CD8-positive, alpha-beta memory T cell (primary cell): ENCODE measurements at places on chromosomes 5 and 9.

DNA sequence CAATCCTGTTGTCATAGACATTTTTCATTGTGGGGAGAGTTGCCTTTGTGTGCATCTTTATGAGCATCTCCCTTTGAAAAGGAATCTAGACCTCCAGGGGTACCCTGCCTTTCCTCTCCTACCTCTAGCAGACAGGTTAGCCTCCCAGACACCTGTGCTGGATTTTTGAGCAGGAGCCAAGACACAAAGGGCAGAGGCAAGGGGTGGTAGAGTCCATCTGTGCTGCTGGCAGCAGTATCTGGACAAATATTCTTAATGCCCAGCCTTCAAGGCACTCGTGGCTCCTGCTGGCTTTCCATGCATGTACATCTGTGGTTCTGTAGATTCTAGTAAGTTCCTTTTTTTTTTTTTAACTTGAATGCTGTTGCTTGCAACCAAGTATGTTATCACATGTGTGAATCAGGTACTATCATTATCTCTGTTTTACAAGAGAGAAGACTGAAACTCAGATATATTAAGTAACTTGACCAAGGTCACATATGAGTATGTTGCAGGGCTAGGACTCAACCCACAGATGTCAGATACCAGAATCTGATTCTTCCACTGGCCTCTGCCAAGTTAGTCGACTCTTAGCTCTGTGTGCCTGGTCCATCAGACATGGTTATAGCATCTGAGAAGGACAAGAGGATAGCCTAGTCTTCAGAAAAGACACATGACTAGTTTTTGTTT is 32.9 kb upstream of the GPR151 start:
- DNase-seq, result no peak

DNA sequence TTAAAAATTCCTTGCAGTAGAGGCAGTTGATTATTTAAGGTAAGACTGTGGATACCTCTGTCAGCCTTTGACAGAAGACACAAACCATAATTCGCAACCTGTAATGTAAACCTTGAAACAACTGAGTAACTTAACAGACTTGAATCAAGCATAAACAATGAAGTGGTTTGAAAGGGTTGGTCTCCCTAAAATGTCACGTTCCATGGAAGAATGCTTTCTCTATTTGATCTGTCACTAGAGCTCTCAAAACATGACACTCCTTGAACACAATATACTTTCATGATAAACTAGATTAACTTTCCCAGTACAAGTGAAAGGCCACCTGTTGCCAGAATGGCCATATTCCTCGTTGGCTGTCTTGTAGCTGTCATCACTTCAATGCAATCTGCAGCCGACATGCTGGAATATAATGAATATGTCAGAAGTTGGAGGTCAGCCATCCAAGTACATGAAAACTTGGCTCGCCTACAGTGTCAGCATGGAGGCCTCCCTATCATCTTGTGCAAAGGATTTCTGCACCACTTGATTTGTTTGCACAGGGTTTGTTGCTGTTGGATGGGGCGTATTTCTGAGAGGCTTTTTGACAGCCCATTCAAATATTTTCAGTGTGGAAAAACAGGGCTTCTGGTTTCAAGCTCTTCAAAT is 228.0 kb downstream of the TLE4 start:
- no peak for DNase-seq

- DNase-seq, result no peak
Measured at GRCh38 chr5:120767178-120767820, 303.2 kb downstream of the PRR16 start.

DNA sequence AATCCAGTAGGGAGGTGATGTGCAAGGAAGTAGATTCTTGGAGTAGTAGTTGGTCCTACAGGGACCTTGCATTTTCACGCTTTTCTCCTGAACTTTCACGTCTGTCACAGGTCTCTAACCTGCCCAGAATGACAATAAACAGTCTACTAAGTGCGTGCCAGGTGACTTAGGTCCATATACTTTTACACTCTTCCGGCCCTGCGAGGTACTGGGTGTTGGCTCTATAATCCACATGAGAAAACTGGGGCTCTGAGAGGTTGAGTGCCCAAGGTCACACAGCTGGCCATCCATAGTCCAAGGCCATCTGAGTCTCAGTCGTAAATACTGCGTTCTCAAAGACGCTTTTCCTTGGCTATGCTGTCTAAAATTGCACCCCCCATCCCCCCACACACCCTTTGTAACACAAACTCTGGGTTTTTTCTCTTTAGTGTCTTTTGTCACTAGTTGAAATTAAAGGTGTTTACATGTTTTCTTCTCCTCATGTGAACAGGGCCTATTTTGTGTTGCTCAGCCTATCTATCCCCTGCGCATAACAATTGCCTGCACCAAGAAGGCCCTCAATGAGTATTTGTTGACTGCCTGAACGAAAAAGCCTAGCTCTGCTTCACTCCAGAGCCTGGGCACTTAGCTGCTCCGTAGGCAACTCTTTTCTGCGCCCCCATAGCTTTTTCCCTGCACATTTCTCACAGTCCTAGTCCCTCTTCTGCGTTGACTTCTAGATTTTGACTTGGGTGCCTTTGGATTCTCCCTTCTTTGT is 943 bp downstream of the SFXN1 start:
- DNase-seq, result no peak

DNA sequence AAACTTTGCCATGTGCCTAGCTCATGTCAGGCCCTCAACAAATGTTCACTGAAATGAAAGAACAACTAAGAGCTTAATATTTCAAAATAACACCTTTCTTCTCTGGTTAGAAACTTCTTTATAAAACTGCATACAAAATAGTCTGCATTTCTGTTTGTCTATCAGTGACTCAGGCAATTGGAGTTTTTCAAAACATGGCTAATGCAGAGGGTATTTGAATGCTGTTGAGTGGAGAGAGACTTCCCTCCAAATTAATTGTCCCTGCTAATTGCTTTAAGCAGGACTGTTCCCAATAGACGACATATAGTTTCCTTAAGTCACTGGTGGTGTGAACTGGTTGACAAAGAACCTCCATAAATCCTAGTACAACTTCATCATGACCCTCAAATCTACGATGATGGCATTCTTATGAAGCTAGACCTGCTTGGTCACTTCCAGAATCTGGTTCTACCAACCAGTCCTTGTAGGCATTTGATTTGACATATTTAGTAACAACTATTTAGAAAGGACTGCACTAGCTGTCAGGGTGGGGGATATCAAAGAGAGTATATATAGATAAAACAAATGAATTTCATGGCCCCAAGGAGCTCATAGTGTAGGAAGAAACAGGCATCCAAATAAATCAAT is 84.5 kb downstream of the PRLR start:
- no peak for DNase-seq

DNA sequence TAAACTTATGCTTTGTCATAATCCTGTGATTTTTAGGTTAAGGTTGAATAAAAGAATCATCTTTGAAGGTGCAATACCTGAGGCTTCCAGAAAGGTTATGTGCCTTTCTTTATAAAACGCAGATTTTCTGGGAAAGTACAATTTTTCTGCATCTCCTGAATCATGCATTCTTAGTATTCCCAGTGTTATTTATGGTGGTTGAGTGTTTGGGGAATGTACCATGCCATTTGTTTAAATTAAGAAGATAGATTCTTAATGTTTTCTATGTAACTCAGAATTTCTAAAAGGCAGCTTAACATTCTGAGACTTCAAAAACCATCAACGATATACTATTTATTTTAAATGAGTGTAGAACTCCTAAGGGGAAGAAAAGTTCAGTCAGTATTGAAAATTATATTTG is 108.1 kb upstream of the FBN2 start:
- DNase-seq, result no peak

DNA sequence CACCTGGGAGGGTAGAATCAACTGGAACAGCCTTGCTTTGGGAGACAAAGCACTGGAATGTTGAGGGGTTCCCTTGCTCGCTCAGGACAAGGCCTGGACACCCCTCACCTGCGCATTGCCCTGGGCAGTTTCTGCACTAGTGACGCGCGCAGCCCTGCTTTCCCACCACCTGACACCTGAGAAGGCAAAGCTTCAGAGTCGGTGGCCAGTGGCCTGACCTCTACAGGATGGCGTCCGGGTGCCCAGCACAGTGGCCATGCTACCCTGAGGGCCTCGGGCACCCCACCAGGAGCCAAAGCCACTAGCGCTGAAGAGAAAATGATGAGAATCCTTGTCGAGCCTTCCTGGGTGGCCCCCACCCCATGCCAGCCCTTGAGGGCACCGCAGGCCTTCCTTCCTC is 161.3 kb downstream of the OLFM1 start:
- no peak for DNase-seq

DNA sequence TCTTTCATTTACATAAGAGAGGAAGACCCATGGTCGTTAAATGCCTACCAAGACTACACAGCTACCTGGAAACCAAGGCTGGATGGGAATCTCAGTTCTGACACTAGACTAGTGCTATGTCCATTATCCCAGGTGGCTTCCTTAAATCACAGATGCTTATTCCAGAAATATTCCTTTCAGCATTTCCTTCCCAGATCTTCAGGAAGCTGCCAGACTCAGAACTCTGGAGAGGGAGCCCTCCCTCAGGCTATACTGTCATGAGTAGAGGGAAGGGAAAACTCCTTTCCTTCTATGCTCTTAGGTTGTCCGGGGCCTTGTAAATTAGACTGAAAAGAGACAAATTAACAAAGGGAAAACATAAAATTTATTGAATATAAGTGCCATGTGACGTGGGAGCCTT is 20.8 kb downstream of the FREM1 start:
- no peak for DNase-seq

DNA sequence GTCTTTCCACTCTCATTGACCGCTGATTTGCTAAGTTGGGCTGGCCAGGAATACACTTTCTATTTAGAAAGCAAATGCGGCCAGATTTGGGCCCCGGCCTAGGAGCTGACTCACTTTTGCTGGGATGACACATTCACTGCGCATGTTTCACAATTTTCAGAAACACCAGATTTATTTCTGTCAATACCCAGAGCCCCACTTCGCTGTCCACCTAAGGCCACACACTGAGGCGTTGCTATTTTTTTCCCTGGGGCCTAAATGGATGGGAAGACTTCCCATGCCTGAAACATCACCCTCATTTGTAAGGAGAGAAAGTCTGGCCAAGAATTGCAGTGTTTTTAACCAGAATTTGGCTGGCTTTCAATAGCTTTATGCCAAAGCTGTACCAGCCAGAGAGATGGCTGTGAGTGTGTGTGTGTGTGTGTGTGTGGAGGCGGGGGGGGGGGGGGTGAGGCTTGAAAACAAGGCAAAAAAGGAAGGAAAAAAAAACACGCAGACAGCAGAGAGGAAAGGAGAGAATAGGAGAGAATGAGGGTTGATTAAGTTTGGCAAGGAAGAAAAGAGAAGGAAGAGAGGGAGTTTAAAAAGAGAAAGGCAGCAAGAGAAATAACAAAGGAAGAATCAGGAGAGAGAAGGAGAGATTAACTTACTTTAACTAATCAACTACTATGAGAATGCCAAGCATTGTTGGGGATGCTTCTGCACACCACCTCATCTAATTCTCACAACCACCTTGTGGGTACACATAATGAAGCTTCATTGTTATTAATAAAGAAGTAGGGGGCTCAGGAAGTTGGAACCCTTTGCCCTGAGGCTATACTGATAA is 261.4 kb upstream of the KLF4 start:
- DNase-seq, result no peak

DNA sequence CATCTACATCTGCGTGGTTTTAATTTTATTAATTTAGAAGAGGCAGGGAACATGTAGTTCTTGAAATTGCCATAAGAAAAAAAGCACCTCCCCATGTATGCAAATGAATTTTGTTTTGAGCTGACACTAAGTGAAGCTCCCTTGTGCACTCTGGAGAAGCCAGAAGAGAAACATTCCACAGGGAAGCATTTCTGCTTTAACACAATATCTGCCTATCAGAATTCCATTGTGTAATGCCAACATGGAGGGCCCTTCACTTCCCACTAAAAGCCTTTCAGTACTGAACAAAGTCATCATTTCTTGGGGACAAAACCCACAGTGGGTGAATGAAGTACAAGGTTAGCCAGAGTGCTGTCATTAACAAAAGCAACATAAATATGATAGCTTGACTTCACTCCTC is 59.7 kb downstream of the PRELID2 start:
- DNase-seq, result no peak

GRCh38 chr9:84671586-84672521 is 2.3 kb downstream of the NTRK2 start:
- no peak for DNase-seq
